Stimulated activated CD8-positive, alpha-beta memory T cell treated with anti-CD3 and anti-CD28 coated beads, Interleukin-4, amount 100 ng/mL, for 48 hours (primary cell): ENCODE measurements at places on chromosomes 5 and 9.

DNA sequence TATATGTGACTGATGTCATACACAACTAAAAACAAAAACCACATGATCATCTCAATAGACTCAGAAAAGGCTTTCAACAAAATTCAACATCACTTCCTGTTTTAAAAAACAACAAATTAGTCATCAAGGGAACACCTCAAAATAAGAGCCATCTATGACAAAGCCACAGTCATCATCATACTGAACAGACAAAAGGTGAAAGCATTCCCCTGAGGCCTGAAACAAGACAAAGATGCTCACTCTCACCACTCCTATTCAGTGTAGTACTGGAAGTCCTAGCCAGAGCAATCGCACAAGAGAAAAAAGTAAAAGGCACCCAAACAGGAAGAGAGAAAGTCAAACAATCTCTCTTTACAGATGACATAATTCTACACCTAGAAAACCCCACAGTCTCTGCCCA lies 893.5 kb upstream of the EDIL3 start:
- DNase-seq: no peak

DNA sequence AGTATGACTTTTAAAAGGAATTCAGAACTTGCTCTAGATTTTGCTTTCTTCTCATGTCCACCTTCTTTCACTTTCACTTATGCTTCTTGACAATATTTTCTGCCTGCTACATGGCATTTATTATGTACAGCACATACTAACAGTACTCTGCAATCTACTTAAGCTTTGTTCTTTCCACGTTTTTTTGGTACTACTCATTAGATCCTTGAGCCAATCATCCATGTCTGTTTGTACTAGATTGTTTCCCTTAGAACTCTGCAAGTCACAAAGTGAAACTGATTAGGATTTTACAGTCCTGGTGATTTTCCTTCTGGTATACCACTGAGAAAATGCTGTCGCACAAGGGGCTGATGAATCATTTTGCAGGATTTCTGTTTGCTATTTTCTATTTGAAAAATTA lies 78.3 kb downstream of the PARP8 start:
- DNase-seq: no peak

DNA sequence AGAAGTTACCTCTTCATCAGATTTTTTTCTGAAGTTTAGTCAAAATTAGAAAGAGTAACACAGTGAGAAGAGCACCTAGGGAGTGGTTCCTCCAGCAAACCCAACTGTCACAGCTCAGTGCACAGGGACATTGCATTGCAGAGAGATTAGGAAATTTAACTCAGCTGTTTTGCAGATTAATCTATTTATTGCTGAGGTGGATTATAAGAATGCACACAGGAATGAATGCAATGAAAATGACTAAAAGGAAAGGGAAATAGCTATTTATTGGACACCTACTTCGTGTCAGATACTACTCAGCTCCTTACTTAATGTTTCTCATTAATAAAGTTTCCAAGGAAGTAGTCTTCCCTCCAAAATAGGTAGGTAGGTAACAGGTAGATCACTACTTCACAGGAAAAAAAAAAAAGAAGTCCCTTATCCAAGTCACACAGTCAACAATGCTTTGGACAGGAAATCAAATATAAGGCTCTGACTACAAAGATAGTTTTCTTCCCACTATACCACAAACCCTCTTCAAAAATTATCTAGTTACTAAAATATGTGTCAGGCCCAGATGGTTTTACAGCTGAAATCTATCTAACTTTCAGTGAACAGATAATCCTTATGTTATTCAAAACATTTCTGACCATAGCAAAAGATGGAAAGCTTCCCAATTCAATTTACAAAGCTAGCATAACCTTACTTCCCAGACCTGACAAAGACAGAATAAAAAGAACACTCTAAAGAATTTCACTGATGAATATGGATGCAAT lies 442.2 kb upstream of the MPDZ start:
- no peak for DNase-seq

GRCh38 chr5:166679331-166679730 lies 1612.1 kb upstream of the WWC1 start:
- DNase-seq: no peak

- no peak for DNase-seq
These were observed 17.0 kb downstream of the NIPSNAP3B start for GRCh38 chr9:104780796-104781395.
